ENCODE measurements at places on chromosomes 1 and 21. TPM values are rescaled to one million over a fixed set of nuclear protein-coding genes. Genes with fewer than 3 reads are reported as not detected.

Gene FAM163A
- not detected for total RNA-seq

Gene PLPP3
- 125 TPM for total RNA-seq

Gene RIPPLY3
- total RNA-seq = not detected

Gene LRP8
- 2.2 TPM for total RNA-seq

Gene FHAD1
- total RNA-seq = 1.4 TPM

Gene S100A7A
- not detected for total RNA-seq

Gene CD1B
- total RNA-seq = not detected

- no peak overlapping the region for H3K4me3 ChIP-seq
- H3K27ac ChIP-seq = no peak overlapping the region
- no peaks in the 10 kb centered on the region for H3K4me1 ChIP-seq
- H3K36me3 ChIP-seq = no peaks in the 10 kb centered on the region
Measured at GRCh38 chr1:50488356-50488755, 65.1 kb upstream of the DMRTA2 start.

DNA sequence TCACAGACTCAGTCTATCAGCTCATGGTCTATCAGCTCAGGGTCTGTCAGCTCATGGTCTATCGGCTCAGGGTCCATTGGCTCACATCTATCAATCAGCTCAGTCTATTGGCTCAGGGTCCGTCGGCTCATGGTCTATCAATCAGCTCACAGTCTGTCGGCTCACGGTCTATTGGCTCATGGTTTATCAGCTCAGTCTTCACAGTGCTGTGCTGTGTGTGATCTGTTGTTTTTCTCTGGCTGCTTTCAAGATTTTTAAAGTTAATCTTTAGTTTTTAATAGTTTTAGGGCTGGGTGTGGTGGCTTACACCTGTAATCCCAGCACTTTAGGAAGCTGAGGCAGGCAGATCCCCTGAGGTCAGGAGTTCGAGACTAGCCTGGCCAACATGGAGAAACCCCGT, 14.4 kb downstream of the C1orf159 start:
- H3K4me1 ChIP-seq = no peaks in the 10 kb centered on the region
- H3K36me3 ChIP-seq = no peaks in the 10 kb centered on the region
- no peak overlapping the region for H3K4me3 ChIP-seq
- H3K27me3 ChIP-seq = no peaks in the 10 kb centered on the region
- no peak for DNase-seq
- H3K27ac ChIP-seq = no peak overlapping the region

- no peak overlapping the region for H3K27ac ChIP-seq
- DNase-seq = no peak
- no peaks in the 10 kb centered on the region for H3K27me3 ChIP-seq
- H3K36me3 ChIP-seq = no peaks in the 10 kb centered on the region
- no peaks in the 10 kb centered on the region for H3K4me1 ChIP-seq
Measured at GRCh38 chr1:99017655-99018054, 13.0 kb upstream of the PLPPR5 start.

- peak overlapping the region; percentile 24 for H3K27ac ChIP-seq
- peak overlapping the region; percentile 76 for H3K4me3 ChIP-seq
- peaks cover 24% of the 10 kb centered on the region for H3K4me1 ChIP-seq
- DNase-seq = no peak
- no peaks in the 10 kb centered on the region for H3K27me3 ChIP-seq
Measured at GRCh38 chr1:23557471-23558124, 1.7 kb downstream of the ID3 start.

DNA sequence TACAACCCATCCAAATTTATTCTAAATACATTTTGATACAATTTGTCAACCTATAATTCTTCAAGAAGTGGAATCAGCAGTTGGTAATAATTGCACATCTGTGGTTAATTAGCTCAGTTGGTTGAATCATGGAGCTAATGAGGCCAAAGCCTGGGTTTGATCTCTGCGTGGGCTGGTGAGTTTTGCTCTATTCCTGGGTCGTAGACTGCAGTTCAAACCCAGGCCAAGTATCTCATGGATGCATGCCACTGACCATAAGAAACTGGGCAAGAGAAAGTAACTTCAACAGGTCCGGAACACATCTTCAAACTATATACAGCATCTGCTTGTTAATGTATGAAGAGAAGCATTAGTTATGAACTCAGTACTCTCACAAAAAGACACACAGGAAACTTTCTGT, 779.7 kb downstream of the USP25 start:
- H3K27me3 ChIP-seq = no peaks in the 10 kb centered on the region
- H3K4me3 ChIP-seq = no peak overlapping the region
- H3K36me3 ChIP-seq = no peaks in the 10 kb centered on the region
- H3K27ac ChIP-seq = no peak overlapping the region
- no peak for DNase-seq
- peaks cover 3% of the 10 kb centered on the region for H3K4me1 ChIP-seq

- no peaks in the 10 kb centered on the region for H3K4me1 ChIP-seq
- H3K4me3 ChIP-seq = no peak overlapping the region
- DNase-seq = peak; percentile 66
- H3K36me3 ChIP-seq = no peaks in the 10 kb centered on the region
- no peaks in the 10 kb centered on the region for H3K27me3 ChIP-seq
Measured at GRCh38 chr1:19676438-19676922, 11.8 kb downstream of the HTR6 start.

GRCh38 chr1:169132512-169133227, 26.2 kb downstream of the ATP1B1 start:
- no peak for DNase-seq
- no peak overlapping the region for H3K4me3 ChIP-seq
- no peaks in the 10 kb centered on the region for H3K27me3 ChIP-seq
- H3K4me1 ChIP-seq = no peaks in the 10 kb centered on the region
- H3K27ac ChIP-seq = no peak overlapping the region
- no peaks in the 10 kb centered on the region for H3K36me3 ChIP-seq

DNA sequence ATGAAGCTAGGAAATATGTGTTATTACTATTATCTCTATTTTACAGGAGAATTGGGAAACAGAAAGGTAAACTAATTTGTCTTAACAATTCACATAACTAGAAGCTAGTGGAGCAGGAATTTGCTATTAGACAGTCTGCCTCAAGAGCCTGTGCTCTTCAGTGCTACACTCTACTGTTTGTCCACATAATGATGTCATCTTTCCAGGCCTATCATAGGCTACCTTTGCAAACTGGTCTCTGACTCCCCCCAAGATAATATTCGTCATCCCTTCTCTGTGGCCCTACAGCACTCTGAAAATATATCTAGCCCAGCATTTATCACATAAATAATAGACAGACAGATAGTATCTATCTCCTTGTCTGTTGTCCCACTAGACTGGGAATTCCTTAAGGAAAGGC, 34.1 kb downstream of the TRIT1 start:
- no peaks in the 10 kb centered on the region for H3K36me3 ChIP-seq
- H3K27ac ChIP-seq = no peak overlapping the region
- DNase-seq = no peak
- no peak overlapping the region for H3K4me3 ChIP-seq
- no peaks in the 10 kb centered on the region for H3K27me3 ChIP-seq

- H3K4me1 ChIP-seq = peaks cover 5% of the 10 kb centered on the region
- DNase-seq = no peak
- H3K27me3 ChIP-seq = no peaks in the 10 kb centered on the region
- H3K4me3 ChIP-seq = no peak overlapping the region
Measured at GRCh38 chr1:110671361-110671760, 3.4 kb downstream of the KCNA3 start.

- H3K4me1 ChIP-seq = no peaks in the 10 kb centered on the region
- H3K36me3 ChIP-seq = no peaks in the 10 kb centered on the region
- no peak overlapping the region for H3K27ac ChIP-seq
- H3K4me3 ChIP-seq = no peak overlapping the region
Measured at GRCh38 chr1:229156872-229157271, 114.0 kb upstream of the RAB4A start.

DNA sequence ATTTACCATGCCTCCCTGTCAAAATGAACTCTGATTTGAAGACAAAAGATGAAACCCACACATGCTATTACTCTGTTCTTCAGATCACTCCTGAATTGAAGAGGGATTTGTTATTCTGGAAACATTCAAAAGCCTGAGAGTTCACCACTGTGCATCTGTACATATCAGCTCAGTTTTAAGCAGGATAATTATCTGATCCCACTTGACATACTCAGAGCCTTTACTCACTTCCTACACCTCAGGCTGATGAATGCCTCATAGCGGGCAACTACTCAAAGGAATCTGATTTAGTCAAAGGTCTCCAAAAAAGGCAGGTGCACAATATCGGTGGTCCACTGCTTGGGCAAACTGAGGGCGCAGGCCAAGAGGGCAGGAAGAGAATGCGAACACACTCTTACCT, 47.5 kb upstream of the LPAR3 start:
- no peaks in the 10 kb centered on the region for H3K27me3 ChIP-seq
- DNase-seq = no peak
- H3K4me1 ChIP-seq = no peaks in the 10 kb centered on the region
- H3K27ac ChIP-seq = no peak overlapping the region
- H3K4me3 ChIP-seq = no peak overlapping the region
- H3K36me3 ChIP-seq = no peaks in the 10 kb centered on the region

DNA sequence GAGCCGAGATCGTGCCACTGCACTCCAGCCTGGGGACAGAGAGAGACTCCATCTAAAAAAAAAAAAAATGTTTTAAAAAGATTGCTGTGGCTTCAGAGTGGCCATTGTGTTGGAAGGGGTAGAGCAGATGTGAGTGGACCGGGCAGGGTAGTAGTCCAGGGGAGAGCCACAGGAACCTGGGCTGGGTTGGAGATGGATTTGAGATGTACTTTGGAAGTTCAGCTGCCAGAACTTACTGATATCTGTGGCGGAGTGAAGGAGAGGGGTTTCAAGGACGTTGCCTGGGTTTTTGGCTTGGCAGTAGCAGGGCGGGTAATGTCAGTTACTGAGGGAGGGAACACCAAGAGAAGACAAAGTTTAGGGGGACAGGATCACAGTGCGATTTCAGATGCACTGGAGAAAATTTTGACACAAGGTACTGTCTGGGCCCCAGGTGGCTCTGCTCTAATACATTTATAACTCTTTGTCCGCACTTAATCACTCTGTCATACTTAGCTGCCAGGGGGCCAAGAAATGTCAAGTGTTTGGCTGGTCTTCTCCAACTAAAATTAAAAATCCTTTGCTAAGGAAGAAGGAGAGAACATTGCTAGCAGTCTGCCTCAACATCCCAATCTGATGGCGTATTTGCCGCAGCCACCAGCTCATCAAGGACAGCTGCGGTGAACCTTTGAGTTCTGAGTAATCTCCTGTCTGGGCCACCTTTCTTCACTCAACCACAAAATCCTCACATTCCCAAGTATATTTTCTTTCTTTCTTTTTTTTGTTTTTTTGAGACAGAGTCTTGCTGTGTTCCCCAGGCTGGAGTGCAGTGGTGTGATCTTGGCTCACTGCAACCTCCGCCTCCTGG, 9.6 kb downstream of the EPHX1 start:
- H3K27me3 ChIP-seq = no peaks in the 10 kb centered on the region
- peak overlapping the region; percentile 34 for H3K27ac ChIP-seq
- no peaks in the 10 kb centered on the region for H3K36me3 ChIP-seq
- peaks cover 72% of the 10 kb centered on the region for H3K4me1 ChIP-seq
- H3K4me3 ChIP-seq = no peak overlapping the region

DNA sequence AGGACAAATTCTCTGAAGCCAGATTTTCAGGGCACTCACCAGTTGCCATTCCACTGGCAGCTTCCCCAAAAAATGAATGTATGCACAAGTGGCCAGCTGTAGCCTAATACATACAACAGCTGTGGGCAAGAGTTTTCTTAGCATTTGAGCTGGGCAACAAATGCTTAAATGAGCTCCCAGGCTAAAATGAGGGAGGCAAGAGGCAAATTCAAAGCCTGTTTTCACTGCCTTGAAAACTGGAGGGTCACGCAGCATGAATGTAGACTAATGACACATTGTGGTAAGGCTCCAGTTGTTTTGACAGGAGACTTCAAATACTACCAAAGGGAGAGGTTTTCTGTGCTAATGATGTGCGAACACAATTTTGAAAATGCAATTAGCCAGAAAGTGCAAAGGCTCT, 88.2 kb downstream of the TIAM1 start:
- no peak for DNase-seq
- H3K27ac ChIP-seq = no peak overlapping the region
- no peaks in the 10 kb centered on the region for H3K36me3 ChIP-seq
- no peak overlapping the region for H3K4me3 ChIP-seq
- H3K27me3 ChIP-seq = no peaks in the 10 kb centered on the region
- H3K4me1 ChIP-seq = no peaks in the 10 kb centered on the region

GRCh38 chr1:48563021-48563420, 91.0 kb upstream of the SPATA6 start:
- no peak for DNase-seq
- H3K27me3 ChIP-seq = no peaks in the 10 kb centered on the region
- H3K36me3 ChIP-seq = no peaks in the 10 kb centered on the region
- H3K4me3 ChIP-seq = no peak overlapping the region

GRCh38 chr1:15736038-15736891, at the start of gene SLC25A34:
TSS of gene SLC25A34 (plus strand) at chr1:15736258. CDS start at chr1:15736486, 228 bp downstream.
- no peak for DNase-seq
- peaks cover 5% of the 10 kb centered on the region for H3K4me1 ChIP-seq
- no peak within 1 kb of the TSS for H3K4me3 ChIP-seq
- H3K27me3 ChIP-seq = no peaks in the 10 kb centered on the region
- H3K36me3 ChIP-seq = no peaks in the 10 kb centered on the region

DNA sequence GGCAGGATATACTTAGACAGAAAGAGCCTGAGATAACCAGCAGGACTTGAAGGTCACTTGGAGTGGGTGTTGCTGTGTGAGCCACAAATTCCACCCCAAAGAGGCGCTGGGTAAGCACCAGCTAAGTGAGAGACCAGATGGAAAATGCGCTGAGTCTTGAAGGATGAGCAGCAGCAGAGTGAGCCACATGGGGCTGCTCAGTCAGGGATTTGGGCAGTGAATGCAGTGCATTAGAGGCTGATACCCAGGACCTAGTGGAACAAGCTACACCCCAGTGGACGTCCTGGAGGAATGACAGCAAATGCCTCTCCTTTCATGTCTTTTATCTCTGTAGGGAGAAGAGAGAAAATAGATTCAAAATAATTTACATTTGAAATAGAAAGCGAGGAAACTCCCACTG, 11.3 kb downstream of the GRIK1 start:
- no peak for DNase-seq

DNA sequence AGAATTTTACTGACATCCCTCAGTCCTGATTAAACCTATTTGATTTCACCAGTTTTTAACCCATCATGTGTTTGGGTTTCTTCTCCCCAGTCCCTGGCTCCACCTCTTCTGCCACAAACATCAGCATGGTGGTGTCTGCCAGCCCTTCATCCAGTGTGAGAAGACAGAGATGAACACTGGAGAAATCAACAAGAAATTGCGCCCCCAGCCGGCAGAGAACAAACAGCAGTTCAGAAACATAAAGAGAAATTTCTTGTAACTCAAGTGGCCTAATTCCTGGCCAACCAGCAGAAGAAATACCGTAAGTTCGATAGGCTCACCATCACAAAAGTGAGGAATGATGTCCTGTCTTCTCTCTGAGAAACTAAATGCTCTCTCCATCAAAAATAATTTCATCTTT, 18.3 kb downstream of the S100A11 start:
- no peak overlapping the region for H3K4me3 ChIP-seq
- H3K36me3 ChIP-seq = no peaks in the 10 kb centered on the region
- DNase-seq = no peak
- H3K4me1 ChIP-seq = no peaks in the 10 kb centered on the region
- H3K27ac ChIP-seq = no peak overlapping the region
- H3K27me3 ChIP-seq = no peaks in the 10 kb centered on the region

GRCh38 chr1:49541096-49541752, 482.5 kb downstream of the AGBL4 start:
- no peak for DNase-seq
- no peaks in the 10 kb centered on the region for H3K36me3 ChIP-seq
- H3K4me3 ChIP-seq = no peak overlapping the region
- no peaks in the 10 kb centered on the region for H3K27me3 ChIP-seq
- H3K4me1 ChIP-seq = no peaks in the 10 kb centered on the region
